ENCODE measurements at places on chromosomes 2 and 18. TPM values are rescaled to one million over a fixed set of nuclear protein-coding genes. Genes with fewer than 3 reads are reported as not detected.

YES1 gene
- total RNA-seq = 99.5 TPM

SNTG2 gene
- total RNA-seq = 2.1 TPM

MFSD2B gene
- 0.36 TPM for total RNA-seq

ABCB11 gene
- total RNA-seq = under 0.01 TPM

STK25 gene
- 189 TPM for total RNA-seq

CAVIN2 gene
- total RNA-seq = 1.8 TPM

GCG gene
- total RNA-seq = not detected

PID1 gene
- total RNA-seq = 11.8 TPM

DNA sequence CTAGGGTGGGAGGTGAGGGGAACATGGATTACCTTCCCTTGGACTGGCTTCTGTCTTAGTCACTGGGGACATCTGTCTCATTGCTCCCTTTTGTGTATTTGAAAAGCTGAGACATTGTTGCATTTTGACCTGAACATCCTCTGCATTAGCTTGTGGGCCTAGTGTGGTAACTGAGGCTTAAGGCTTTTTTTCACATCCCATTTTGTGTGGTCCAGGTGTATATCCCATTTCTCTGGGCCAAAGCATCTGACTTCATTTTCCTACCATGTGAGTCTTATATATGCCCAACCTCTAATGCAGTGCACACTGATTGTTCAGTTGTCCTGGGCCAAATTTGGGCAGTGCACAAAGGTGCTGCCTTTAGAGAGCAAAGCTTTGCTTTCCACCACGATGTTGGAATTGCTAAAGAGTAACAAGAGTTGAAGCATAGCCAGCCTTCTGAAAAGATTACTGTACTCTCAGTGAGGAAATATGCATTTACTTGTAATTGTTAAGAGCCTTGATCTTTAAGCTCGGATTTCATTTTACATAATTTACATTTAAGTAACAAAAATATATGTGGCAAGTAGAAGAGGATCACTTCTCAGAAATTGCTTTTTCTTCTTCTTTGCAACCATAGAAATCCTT is 13.3 kb downstream of the PRKCE start:
- no peak for DNase-seq
- no peaks in the 10 kb centered on the region for H3K36me3 ChIP-seq
- no peak overlapping the region for H3K4me3 ChIP-seq
- H3K27ac ChIP-seq = no peak overlapping the region
- peaks cover 13% of the 10 kb centered on the region for H3K4me1 ChIP-seq

GRCh38 chr2:146305164-146305563 is 1539.7 kb upstream of the ACVR2A start:
- H3K27ac ChIP-seq = no peak overlapping the region
- no peaks in the 10 kb centered on the region for H3K36me3 ChIP-seq
- H3K27me3 ChIP-seq = no peaks in the 10 kb centered on the region
- H3K4me3 ChIP-seq = no peak overlapping the region
- no peaks in the 10 kb centered on the region for H3K4me1 ChIP-seq

DNA sequence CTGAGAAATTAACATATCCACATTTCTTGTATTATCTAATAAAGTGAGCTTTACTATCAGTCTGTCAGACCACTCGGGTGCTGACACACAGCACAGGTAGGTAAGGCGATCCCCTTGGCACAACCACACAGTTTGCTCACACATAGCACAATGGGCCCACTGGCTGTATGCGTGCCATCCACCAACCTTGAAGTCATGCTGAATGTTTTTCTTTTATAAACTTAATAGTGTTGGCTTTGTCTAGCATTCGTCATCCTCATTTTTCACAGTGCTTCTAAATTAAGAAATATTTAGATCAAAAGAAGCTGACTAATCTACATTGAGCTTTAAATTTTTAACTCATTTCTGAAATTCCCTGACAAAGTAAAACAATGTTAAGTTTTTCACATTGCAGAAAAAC is 50.0 kb upstream of the PAPOLG start:
- H3K27ac ChIP-seq = peak overlapping the region; percentile 50
- DNase-seq = peak; percentile 85
- H3K36me3 ChIP-seq = no peaks in the 10 kb centered on the region
- H3K4me1 ChIP-seq = peaks cover 23% of the 10 kb centered on the region
- H3K27me3 ChIP-seq = no peaks in the 10 kb centered on the region
- no peak overlapping the region for H3K4me3 ChIP-seq

DNA sequence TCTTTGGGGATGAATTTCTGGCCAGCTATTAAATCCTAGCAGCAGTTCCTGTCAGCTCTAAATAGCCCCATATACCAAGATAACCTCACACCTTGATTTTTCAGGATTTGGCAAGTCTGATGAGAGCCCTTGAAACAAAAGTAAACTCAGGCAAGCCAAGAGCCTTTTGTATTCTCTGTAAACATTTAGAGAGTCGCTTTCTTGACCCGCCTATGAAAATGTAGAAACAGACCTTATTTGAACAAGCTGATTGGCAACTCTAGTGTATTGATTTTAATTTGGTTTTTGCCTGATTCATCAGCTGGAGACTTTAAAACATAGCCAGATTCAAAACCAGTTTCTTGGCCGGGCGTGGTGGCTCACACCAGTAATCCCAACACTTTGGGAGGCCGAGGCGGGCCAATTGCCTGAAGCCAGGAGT is 43.4 kb downstream of the CABLES1 start:
- no peak overlapping the region for H3K27ac ChIP-seq
- DNase-seq = no peak
- H3K27me3 ChIP-seq = no peaks in the 10 kb centered on the region

DNA sequence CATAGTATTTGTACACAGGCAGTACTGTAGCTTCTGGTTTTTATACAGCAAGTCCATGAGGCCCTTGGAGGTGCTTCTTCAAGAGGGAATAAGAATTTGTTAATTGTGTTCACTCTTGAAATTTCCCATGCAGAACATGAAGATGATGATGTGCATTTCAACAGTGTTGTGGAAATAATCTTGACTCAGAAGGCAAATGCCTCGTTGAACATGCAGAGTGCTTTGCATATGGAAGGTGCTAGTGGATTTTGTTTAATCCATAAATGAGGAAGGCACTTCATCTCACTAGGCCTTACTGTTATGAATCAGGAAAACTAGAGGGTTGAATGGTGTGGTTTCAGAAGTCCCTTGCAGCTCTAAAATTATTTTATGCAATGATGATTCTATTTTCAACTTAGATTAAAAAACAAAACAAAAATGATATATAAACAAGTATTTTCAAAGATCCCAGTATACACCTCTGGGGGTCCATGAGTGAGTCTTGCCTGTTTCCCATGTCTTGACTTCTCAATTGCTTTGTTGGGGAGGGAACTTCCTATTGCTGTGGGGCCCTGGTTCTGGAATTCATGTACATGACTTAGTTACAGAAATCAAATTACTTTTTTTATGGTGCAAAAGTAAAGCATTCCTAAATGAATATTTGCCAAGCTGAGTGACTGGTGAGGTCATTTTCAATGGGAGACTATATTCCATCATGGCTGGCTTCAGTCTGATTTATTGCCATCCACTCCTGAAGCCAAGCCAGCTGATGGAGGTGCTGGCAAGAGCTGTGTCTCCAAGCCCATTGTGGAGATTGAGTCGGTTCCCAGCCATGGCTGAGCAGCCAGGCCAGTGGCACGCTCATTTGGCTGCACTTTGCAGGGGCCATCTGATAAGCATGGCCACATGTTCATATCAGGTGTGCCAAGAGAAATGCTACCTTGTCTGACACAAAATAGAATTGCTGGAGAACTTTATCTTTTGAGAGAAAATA is 56.5 kb downstream of the MGAT5 start:
- no peak overlapping the region for H3K27ac ChIP-seq
- no peaks in the 10 kb centered on the region for H3K4me1 ChIP-seq
- no peaks in the 10 kb centered on the region for H3K36me3 ChIP-seq
- no peaks in the 10 kb centered on the region for H3K27me3 ChIP-seq
- DNase-seq = no peak

GRCh38 chr2:66433945-66434678 is 813 bp upstream of the MEIS1 start:
- no peaks in the 10 kb centered on the region for H3K27me3 ChIP-seq
- H3K4me1 ChIP-seq = peaks cover 18% of the 10 kb centered on the region
- DNase-seq = peak; percentile 92
- peak overlapping the region; percentile 86 for H3K4me3 ChIP-seq
- H3K27ac ChIP-seq = peak overlapping the region; percentile 86

DNA sequence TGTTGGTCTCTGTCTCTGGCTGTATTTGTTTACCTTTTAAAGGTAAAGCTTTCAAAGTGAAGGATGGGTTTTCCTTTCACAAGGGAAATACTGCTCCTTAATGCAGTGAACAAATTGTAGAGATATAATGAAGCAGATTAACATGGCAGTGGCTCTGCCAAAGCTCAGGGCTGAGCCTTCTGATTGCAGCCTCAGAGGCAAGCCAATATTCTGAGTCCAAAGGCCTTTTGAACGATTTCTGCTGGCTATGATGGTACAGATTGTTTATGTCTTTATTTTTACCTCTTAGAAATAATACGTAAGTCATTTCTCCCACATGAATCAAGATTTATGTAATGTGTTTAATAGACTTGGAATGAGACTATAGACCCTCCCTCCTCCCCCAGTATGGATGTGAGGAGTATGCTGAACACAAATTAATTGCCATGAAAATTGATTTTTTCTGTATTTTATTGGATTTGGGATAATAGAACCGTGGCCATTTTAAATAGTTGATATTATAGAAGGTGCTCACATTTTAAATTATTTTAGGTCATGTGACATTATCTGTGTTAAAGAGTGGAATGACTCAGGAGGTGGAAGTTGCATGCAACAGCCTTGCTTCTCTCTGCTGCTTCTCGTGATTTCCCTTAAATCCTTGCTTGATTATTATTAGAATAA is 772 bp downstream of the SCN2A start:
- no peaks in the 10 kb centered on the region for H3K36me3 ChIP-seq
- no peak for DNase-seq
- H3K4me1 ChIP-seq = no peaks in the 10 kb centered on the region
- no peak overlapping the region for H3K27ac ChIP-seq

DNA sequence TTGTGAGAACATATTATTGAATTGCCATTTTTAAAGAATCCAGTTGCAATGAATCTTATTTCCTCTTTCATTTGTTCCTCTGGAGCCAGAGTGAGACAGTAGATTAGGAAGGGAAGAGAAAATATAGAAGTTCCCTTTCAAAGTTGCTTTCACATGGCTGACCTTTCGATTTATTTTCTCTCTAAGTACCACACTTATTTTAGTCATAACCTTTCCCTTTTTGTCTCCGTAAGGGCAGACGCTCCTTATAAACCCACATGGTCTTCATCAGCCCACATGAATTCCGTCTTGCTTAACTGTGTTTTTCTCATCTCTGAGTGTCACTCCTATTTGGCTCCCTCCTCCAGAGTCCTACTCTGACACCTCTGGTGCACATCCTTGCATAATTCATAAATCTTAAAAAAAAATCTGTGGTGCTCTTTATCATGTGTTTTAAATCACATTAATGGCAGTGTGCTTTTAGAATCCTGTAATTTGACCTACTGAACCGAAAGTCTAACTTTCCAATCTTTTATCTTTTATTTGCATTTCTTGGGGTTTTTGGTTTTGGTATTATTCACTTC is 38.5 kb upstream of the ZNF396 start:
- no peaks in the 10 kb centered on the region for H3K36me3 ChIP-seq
- H3K27ac ChIP-seq = peak overlapping the region; percentile 76
- peaks cover 11% of the 10 kb centered on the region for H3K4me1 ChIP-seq
- no peaks in the 10 kb centered on the region for H3K27me3 ChIP-seq
- DNase-seq = no peak

DNA sequence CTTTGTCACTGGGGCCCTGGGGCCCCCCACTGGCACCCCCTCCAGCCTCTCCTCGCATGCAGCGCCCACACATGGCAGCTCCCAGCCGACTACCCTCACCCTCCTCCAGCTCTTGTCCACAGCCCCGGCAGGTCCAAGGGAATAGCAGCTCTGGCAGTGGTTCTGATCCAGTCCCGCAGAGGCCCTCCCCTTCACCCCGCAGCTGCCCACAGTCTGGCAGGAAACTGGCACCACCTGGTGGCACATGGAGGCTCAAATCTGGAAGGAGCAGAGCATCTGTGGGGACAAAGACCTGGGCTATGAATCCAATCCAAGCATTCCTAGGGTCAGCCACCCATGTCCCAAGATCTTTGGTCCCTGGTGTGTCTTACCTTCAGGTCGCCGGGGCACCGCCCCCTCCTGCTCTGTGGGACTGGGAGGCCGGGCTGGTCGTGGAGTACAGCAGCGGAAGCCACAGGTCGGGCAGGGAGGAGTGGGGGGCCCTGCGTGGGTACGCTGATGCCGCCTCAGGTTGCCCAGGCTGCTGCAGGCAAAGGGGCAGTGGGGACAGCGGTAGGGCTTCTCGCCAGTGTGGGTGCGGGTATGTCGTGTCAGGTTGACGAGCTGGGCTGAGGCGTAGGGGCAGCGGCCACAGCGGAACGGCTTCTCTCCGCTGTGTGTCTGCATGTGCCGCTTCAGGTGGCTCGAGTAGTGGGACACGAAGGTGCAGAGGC is 2.3 kb downstream of the ZNF513 start:
- peaks cover 76% of the 10 kb centered on the region for H3K36me3 ChIP-seq
- no peak for DNase-seq
- H3K4me3 ChIP-seq = no peak overlapping the region
- H3K4me1 ChIP-seq = peaks cover 14% of the 10 kb centered on the region
- H3K27ac ChIP-seq = peak overlapping the region; percentile 17
- H3K27me3 ChIP-seq = no peaks in the 10 kb centered on the region

DNA sequence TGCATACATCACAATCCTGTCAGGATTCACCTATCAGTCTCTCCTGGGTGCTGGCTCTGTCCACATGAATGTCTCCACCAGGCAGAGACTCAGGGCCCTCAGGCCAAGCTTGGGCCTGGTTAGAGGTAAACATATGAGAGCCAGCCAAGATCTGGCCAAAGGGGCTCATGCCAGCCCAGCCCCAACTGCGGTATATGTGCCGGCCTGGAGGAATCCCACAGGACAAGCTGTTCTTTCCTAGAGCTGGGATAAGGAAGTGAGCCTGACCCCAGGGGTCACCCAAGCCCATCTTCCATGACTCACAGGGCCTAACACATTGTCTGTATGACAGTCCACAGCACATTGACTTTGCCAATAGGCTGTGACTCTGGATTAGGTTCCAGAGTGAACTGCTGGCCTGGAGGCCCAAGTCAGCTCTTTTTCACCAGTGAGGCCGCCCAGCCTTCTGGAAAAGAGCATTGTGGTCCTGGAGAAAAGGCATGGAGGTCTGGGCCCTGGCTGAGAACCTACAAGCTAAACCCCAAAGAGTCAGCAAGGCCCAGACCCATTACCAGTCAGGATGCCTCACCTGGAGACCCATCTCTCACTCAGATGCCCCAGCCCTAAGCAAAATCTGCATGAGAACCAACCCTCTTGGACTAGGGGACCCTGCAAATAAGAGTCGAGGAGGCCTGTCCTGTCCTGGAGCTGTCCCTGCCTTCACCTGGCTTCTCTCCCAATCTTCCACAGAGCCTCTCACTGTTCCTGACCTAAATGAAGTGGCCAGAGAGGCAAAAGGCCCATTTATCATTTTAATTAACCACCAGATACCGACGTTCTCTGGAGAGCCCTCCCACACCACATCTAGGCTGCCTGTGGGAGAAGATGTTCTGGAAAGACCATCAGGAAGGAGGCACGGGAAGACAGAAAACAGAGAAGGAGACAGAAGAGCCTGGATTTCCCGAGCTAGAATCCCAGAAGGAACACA is 120.9 kb upstream of the PKDCC start:
- no peak overlapping the region for H3K4me3 ChIP-seq
- H3K36me3 ChIP-seq = no peaks in the 10 kb centered on the region
- peaks cover 25% of the 10 kb centered on the region for H3K4me1 ChIP-seq
- DNase-seq = no peak
- H3K27me3 ChIP-seq = peaks cover 4% of the 10 kb centered on the region
- H3K27ac ChIP-seq = no peak overlapping the region

All from osteoblast (primary cell).